ENCODE measurements at places on chromosomes 1 and 21.

GRCh38 chr1:87428883-87429282 lies 100.2 kb downstream of the LMO4 start:
- no peak for DNase-seq

DNA sequence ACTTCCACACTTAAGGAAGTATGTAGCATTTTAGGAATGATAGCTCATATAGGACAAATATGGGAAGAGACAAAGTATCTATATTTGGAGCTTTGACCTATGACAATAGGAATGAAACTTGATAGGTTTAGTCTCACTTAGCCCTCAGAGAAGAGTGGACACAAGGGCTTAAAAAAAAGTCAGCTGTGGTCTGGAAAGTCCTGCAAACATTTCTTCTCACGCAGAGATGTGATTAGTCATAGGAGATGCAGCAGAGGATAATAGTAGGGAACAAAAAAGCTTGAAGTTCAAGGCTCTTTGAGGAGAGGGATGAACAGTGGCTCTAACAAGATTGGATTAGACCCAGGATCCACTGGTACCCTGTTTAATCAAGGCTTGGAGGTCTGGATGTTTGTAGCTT lies 14.8 kb upstream of the RNF220 start:
- DNase-seq: peak; percentile 70

DNA sequence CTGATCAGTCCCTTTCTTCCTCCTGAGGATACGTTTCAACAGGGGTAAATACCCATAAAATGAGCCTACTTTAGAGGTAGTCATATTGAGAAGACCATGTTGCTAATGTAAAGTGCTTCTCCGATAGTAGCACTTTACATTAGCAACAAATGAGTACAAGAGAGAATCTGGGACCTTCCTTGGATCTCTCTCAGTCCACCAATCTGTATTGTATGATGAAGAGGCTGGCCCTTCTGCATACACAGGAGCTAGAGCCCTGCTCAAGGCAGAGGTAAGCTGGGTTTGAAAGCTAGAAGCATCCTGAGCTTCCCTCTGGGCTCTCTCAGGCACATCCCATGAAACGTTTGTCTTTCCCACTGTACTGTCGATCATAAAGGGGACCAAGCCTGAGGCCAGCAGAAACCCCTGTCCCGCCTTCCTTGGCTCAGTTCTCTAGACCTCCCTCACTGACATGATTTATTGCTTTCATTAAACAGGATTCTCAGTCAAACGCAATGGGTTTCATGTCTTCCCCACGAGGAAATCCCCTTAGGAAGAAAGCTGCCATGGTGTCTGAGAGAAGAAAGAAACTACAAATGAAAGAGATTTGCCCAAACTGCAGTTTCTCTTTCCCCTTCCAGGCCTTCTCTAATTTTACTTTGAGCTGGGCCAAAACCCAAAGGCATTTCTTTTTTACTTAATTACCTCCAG lies 62.8 kb upstream of the BCAR3 start:
- DNase-seq: no peak

DNA sequence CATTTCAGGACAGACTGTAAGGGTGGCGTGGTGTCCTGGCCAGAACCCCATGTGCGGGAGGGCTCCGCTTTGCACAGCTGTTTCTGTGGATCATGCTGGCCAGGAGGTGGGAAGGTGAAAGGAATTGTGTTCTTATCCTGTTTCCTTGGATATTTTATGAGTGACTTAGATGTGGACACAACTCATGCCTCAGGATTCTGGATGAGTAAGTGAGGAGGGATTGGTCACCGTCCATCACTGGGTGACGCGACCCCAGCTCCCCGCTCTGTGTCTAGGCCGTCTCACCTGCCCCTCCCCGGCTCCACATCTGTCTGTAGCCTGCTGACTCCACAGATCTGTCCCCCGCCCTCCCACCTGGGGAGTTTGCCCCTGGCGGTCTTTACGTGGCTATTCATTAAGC lies 48.8 kb downstream of the PIK3CD start:
- peak; percentile 63 for DNase-seq

DNA sequence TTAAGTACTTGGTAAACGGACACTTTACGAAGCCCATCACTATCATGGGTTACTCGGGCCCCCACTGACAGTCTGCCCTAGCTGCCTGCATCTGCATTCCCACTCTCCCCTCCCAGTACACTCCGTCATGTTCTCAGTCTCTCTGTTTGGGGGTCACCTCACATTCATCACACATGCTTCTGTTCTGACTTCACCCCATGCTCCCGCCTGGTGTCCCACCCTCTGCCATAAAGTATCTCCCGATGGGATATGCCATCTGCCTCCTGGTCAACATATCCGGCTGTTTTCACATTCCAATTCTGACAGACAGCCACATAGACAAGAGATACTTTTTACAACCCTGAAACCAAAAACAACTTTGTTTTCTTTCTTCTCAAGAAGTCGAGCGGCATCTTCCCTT lies 1.0 kb downstream of the OLFML2B start:
- DNase-seq: no peak

- no peak for DNase-seq
These were observed 12.5 kb downstream of the DMAP1 start for GRCh38 chr1:44225761-44226160.

- no peak for DNase-seq
These were observed 547.8 kb downstream of the DPYD start for GRCh38 chr1:97373000-97373399.

- DNase-seq: no peak
These were observed 88.4 kb upstream of the COL6A1 start for GRCh38 chr21:45892916-45893739.

- DNase-seq: no peak
These were observed 113.5 kb downstream of the RIPK4 start for GRCh38 chr21:41653243-41653953.

DNA sequence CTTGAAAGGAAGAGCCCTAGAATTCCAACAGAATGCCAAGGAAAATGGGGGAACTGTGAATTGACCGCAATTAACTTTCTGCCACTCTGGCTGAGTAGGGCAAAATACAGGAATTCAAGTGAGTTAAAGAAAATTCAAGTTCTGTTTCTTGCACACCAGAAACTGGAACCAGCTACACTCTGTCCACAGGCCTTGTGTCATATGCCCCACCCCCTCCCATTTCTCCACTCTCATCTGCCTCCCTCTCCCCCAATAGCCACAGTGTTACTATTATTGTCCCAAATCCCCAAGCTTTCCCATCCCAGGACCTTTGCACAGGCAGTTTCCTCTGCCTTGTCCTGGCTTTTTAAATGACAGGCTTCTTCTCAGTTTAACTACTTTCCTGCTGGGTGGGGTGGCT lies 4.3 kb upstream of the STK40 start:
- no peak for DNase-seq

GRCh38 chr1:45038240-45038639 lies 26.2 kb downstream of the UROD start:
- no peak for DNase-seq
